ENCODE measurements at places on chromosomes 16 and 17. TPM values are rescaled to one million over a fixed set of nuclear protein-coding genes. Genes with fewer than 3 reads are reported as not detected.

The ANTKMT gene
- 37.7 TPM for polyA plus RNA-seq

DNA sequence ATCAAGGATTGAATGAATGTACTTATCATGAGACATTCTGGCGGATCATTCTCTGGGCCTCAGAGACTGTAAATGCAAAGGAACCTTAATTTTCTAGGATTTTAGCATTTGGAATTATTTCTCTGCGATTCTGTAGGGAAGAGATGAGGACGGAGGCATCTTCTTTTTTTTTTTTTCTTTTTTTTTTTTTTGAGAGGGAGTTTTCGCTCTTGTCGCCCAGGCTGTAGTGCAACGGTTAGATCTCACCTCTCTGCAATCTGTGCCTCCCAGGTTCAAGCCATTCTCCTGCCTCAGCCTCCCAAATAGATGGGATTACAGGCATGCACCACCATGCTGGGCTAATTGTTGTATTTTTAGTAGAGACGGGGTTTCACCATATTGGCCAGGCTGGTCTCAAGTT is 2.1 kb downstream of the ITGAL start:
- DNase-seq = no peak

The KRTAP2-1 gene
- not detected for polyA plus RNA-seq

The MYH1 gene
- not detected for polyA plus RNA-seq

- DNase-seq = no peak
Observed at GRCh38 chr16:26301516-26301915, 609.8 kb downstream of the HS3ST4 start.

The SEPTIN1 gene
- 4.8 TPM for polyA plus RNA-seq

The FASN gene
- polyA plus RNA-seq = 170 TPM

- peak; percentile 1 for DNase-seq
Observed at GRCh38 chr17:59800530-59800942, 92.2 kb downstream of the TUBD1 start.

- no peak for DNase-seq
Observed at GRCh38 chr17:7047566-7047965, 3.7 kb upstream of the SLC16A11 start.

- no peak for DNase-seq
Observed at GRCh38 chr16:3133844-3134243, 985 bp upstream of the ZNF213 start.

DNA sequence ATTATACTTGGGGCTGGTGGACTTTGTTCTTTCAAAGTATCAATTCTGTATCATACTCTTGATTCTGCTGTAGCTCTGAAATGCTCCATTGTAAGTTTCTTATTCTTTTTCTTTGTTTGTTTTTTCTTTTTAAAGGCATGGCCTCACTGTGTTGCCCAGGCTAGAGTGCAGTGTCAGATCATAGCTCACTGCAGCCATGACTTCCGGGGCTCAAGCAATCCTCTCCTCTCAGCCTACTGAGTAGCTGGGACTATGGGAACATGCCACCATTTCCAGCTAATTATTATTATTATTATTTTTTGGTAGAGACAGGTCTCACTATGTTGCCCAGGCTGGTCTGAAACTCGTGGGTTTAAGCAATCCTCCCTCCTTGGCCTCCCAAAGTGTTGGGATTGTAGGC is 38.9 kb upstream of the METTL9 start:
- DNase-seq = no peak

- DNase-seq = no peak
Observed at GRCh38 chr17:50474523-50474922, 4.1 kb upstream of the RSAD1 start.

- DNase-seq = no peak
Observed at GRCh38 chr16:31421587-31421986, 6.6 kb downstream of the COX6A2 start.

DNA sequence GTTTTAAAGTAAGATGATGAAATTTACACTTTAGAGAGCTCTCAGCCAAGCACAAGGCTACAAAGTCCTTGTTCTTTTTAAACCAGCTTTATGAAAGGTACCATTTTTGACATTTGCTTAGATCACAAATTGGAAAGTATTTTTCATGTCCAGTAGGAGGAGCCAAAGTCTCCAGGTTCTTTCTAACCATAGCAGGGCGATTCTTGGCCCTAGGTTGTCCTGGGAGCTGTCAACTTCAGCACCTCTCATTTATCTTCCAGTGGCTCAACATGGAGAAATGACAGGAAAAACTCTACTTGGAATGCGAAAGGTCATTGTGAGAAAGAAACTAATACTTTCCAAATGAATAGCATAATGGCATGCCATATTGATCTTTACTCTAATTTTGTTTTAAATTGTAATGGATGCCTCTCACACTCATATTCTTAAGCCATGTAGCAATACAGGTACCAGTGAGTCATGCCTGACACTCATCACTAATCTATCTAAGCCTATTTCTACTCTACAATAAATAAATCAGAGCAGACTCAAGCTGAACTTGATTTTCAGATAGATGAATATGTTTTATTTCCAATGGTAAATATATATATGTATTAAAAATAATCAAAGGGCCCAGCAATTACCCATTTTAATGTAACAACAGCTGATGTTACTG is 919.1 kb upstream of the EEF2KMT start:
- DNase-seq = peak; percentile 77

DNA sequence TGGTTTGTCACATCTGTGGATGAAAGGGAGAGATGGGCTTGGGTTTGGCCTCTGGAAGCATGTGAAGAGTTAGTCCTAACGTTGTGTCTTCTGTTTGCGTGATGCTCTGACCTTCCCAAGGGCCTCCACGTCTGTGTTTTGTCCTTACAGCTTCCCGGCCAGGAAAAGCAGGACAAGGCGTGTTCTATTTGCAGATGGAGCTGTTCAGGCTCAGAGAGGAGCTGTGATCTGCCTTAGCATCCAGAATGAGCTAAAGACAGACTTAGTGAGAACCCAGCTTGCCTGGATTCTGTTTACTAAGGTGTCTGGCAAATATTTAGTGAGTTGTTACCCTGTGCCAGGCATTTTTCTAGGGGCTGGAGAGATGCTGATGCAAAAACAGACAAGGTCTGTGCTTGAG is 282.1 kb downstream of the CBLN1 start:
- DNase-seq = no peak

DNA sequence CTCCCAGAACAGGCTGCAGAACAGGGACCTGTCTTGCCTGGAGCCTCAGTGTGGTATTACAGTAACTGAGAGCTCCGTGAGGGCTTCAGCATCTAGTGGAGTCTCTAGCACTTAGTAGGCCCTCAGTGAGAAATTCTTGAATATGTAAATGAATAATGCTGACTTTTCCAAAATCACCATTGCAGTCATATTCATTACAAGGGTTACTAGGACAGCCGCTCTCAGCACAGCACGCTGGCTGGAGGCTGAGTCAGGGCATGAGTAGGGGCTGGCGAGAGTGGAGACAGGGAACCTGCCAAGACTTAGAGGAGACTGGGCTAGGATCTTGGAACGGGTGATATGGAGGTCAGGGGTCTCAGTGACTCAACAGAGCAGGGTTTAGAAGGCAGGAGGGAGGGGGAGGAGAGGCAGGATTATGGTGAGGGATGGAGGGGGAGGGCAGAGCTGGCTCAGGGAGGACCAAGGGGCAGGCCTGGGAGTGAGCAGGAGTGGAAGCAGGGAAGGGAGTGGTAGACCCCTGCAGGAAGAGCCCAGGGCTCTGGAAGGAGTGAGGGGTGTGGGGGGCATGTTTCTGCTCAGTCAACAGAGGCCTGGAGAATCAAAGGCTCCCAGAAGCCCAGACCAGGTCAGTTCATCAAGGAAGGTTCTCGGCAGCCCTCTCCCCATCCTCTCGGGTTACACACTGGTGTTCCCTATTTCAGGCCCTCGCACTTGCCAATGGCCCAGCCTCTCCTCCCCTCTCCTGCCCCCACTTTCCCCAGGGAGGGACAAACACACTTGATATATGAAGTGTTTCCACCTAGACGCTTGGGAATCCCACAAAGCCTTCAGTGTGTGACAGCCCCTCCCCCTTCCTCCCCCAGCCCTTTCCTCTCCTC is 42.3 kb downstream of the FZD2 start:
- DNase-seq = no peak

- no peak for DNase-seq
Observed at GRCh38 chr17:40293363-40293762, 5.7 kb downstream of the CDC6 start.

DNA sequence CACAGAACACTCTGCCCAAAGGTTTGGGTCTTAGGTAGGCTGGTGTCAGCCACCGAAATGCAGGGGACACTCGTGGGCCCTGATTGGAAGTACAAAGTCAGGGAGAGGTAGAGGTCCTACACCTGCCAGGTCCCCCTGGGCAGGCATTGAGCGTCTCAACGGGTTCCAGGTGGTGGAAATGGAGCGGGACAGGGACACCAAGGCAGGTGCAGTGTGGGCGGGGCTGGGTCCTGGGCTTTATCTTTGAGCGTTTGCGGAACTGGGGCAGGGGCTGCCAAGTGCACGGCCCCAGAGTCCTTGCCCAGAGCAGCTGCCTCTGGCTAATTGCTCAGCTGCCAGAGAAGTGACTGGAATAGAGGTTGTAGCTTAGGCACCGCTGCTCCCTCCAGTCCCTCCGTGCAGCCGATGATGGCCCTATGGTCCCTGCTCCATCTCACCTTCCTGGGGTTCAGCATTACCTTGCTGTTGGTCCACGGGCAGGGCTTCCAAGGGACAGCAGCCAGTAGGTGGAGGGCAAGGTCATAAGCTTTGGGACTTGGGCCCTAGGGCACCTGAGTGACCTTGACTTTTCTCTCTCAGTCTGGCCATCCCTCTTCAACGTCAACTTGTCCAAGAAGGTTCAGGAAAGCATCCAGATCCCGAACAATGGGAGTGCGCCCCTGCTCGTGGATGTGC is at the start of gene ZACN:
Gene ZACN (plus strand): TSS at position 323 of the 675 bp plus-strand sequence. CDS start 83 bp downstream, at position 406.
- DNase-seq = no peak

GRCh38 chr16:22165508-22166285 is 3.4 kb downstream of the SDR42E2 start:
- no peak for DNase-seq

DNA sequence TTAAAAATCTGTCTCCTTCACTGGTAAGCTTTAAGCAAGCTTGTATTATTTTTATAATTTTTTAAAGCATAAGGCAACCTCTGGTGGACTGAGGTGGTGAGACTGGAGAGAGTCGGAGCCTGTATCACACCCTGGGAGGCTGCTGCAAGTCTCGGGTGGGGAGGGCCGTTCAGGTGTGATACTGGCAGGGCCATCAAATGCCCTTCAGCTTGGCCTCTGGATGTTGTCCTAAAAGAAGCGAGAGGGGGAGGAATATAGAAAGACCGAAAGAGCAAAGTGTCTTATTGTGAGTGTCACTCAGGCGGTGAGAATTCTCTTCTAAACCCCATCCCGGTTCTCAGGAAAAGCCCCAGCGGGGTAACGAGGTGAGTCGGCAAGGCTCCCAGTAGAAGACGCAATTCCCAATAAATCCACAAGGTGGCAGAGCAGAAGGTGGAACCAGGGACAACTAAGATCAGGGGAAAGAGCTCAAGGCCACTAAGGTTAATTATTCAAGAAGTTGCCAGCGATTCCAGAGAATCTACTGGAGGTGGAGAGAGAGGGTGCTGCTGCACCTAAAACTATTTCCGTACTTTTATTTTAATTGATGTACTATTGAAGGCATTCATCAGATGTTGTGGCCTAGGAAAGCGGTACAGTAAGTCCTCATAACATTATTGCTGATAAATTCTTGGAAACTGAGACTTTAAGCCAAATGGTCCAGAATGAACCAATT is 14.1 kb downstream of the C17orf67 start:
- DNase-seq = peak; percentile 62

- peak; percentile 37 for DNase-seq
Observed at GRCh38 chr17:59372138-59372751, 40.8 kb downstream of the YPEL2 start.

DNA sequence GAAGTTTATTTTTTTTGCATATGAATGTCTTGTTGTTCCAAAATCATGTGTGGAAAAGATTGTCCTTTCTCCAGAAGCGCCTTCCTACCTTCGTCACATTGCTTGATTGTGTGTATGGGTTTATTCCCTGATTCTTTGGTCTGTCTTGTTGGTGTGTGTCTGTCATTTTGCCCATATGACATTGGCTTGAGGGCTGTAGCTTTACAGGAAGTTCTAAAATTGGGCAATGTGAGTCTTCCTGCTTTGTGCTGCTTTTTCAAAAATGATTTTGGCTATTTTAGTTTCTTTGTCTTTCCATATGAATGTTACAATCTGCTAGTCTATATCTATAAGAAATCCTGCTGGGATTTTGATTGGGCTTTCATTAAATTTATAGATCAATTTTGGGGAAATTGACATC is 217.2 kb downstream of the SNX29 start:
- no peak for DNase-seq

GRCh38 chr17:29167393-29168078 is 12.7 kb downstream of the MYO18A start:
- no peak for DNase-seq

GRCh38 chr17:38657824-38658740 is 16.7 kb downstream of the EPOP start:
- DNase-seq = no peak

GRCh38 chr16:73878611-73879010 is 418.0 kb upstream of the PSMD7 start:
- DNase-seq = peak; percentile 89

GRCh38 chr17:10144456-10144855 is 54.0 kb downstream of the GAS7 start:
- no peak for DNase-seq

DNA sequence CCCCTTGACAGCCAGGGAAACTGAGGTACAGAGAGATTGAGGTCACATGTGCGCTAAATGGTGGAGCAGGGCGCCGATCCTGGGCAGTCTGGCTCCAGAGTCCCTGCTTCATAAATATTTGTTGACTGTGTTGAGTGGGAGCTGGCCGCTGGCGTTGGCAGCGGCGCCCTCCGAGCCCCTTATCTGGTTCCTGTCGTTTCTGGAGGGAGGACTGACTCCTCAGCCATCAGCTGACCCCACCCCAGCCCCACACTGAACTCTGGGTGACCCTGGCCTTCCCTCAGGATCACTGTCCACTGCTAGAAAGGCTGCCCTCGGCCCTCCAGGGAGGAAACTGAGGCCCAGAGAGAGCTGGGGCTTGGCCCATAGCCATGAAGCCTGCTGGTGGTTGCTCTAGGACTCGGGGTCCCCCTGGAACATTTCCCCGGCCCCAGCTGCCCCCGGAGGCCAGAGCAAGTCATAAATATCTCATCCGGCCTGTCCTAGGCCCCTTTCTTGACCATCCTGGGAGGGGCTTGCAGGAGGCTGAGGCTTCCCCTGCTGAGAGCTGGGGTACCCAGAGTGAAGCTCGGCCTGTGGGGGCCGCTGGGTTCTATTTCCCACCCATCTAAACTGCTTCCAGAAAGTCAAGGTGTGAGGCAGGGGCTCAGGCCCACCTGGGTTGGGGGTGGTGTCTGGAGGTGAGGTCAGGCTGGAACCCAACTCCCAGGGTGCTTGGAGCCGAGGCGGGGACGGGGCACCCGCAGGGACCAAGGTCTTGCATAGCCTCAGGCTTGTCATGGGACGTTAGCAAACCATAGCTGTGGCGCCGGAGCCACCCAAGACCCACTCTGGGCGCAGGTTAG is 51.7 kb upstream of the GSE1 start:
- DNase-seq = no peak

All from brain (organoid and tissue), 16 donors.